CD4-positive, alpha-beta T cell treated with Interleukin-15 for 1 hour (primary cell): ENCODE measurements at places on chromosomes 7 and 10.

GRCh38 chr10:127417686-127418401 lies 131.3 kb upstream of the NPS start:
- no peak for DNase-seq

DNA sequence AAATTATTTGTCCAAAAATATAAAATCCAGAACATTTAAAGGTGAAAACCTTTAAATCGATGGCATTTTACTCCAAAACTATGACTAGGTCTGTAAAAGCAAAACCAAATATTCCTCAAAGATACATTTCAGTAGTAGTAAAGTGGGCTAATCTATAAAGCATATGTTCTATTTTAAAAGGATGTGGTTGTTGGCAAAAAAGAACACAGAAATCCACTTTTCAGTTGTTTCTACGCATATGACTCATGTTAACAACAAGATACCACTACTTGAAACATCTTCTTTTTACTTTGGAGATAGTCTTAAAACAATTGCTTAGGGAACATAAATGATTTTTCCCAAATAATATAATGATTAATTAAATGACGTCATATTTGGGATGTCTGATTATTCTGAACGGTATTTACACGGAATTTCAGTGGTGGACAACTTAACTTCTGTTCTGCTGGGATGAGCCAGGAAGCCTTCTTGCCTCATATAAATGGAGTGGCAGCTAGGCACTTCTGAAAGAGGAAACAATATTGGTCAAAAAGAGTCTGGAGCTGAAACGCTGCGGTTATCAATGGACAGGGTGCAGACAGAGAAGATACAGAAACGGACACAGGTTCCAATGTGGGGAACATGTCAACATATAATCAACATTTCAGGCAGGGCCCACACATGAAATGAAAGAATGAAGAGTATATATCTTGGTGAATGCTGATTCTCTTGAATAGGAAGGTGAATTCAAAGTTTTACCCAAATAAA lies 78.5 kb downstream of the ETV1 start:
- DNase-seq = no peak

- no peak for DNase-seq
Observed at GRCh38 chr10:75269605-75270004, 33.8 kb upstream of the COMTD1 start.

DNA sequence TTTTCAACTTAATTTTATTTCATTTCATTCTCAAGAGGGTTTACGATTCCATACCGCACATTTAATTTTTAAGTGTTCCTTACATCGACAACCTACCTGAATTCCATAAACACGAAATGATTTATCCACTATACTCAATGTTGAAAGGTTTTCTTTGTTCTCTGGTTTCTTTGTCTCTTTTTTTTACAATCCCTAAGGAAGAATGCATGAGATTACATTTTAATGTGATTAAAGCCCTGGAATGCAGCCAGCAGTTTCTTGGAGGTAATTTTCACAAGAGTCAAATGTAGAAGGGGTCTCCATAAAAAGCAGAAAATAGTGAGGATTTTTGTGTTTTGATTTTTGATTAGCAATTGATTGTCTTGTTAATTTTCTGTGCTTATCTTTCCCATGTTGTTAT lies 59.2 kb upstream of the ADCY1 start:
- no peak for DNase-seq

DNA sequence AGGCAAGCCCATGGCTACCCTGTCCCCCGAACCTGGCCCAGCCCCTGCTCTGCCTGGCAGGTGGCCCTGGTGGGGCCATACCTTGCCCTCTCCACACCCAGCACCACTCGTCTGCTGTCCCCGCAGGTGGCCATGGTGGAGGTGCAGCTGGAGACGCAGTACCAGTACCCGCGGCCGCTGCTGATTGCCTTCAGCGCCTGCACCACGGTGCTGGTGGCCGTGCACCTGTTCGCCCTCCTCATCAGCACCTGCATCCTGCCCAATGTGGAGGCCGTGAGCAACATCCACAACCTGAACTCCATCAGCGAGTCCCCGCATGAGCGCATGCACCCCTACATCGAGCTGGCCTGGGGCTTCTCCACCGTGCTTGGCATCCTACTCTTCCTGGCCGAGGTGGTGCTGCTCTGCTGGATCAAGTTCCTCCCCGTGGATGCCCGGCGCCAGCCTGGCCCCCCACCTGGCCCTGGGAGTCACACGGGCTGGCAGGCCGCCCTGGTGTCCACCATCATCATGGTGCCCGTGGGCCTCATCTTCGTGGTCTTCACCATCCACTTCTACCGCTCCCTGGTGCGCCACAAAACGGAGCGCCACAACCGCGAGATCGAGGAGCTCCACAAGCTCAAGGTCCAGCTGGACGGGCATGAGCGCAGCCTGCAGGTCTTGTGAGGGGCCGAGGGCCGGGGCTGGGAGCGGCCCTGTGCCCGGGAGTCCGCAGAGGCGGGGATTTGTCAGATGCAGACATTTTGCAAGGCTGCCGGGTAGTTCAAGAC lies 13.2 kb downstream of the ORAI2 start:
- DNase-seq = no peak

DNA sequence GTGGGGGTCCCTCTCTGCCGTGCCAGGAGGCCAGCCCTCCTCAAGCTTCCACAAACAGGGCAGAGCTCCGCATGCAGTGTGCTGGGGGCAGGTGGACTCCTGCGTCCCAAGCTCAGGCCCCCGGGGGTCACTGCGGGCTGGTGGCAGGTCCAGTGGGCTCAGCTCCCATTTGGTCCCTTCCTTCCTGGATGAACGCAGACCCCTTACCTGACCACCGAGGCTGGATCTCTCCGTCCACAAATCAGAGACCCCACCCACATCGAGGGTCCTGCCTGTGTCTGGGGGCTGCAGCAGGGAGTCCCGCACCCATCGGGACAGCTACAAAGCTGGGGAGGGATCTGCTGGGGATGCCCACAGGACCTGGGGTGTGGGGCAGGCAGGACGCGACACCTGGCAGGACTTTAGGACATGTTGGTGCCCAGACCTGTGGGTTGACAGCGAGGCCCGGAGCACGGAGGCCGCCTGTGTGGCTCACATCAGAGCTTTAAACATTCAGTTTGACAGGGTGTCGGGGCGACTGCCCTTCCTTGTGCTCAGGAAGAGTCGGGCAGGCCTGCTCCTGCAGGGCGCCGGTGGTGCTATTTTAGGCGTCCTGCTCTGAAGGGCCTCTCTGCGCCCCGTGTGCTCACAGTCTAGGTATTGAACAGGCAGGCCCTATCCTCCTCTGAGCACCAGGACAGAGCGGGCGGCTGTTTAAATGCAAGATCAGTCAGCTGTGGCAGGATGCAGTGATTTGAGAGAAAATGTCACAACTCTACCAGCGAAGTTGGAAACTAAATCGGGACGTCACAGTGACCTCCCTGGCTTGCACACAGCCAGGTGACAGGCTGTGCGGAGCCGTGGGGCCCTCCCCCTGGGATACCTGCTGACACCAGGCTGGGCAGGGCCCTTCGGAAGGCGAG lies 15.9 kb upstream of the CFAP46 start:
- no peak for DNase-seq

- DNase-seq = no peak
Observed at GRCh38 chr7:155785536-155785935, 26.7 kb downstream of the SHH start.

DNA sequence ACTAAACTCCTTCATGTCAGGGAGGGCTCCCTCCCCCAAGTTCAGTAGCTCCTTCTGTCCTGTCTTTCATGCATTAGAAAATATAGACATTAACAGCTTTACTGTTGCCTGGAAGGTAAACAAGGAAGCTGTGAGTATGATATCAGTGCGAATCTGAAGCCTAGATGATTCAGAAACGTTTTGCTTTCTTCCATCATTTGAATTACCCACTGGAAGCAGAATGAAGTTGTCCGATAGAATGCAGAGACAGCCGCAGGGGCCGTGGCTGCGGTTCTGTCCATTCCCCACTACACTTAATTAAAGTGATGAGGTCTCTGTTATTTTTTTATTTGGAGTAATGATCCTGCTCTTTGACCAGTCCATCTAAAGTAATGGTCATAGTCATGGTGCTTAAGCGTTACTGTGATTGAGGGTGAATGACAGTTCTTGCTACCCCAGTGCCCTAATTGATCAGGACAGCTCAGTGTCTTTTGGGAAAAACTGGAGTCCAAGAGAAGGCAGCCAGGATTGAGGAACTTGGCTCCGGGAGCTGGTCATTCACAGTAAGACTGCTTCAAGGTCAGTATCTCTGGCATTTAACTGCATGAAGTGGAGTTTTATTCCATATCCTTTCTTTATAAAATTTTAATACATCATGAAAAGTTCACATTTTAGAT lies 69.9 kb downstream of the PTPRE start:
- DNase-seq = no peak

DNA sequence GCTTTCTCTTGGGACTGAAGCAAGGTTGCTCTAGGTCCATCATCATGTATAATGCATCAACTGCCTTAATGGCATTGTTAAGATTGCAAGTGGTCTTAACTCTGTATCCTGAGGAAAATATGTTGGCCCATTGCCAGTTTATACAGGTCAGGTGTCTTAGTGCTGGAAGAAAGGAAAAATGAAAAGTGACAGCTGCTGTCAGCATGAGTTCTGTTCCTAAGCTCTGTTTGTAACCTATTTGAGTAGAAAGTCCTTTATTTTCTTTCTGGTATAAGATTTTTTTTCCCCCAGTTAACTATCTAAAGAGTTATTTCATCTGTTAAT lies 127.2 kb downstream of the SRI start:
- DNase-seq = no peak

DNA sequence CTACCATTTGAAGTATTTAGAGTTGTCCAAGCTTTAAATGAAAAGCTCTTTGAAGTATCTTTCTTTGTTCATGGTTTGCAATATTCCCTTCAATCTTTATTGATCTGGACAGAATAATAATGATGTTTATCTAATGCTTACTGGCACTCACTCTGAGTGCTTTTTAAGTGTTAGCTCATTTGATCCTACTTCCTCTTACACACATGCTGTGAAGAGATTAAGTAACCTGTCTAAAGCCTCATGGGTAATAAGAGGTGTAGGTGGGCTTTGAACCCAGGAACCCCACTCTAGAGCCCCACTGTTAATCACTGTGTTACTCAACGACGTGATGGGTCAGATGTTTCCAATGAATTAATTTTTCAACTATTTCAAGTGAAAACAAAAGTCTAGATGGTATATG lies 31.1 kb upstream of the ADD3 start:
- DNase-seq = no peak

DNA sequence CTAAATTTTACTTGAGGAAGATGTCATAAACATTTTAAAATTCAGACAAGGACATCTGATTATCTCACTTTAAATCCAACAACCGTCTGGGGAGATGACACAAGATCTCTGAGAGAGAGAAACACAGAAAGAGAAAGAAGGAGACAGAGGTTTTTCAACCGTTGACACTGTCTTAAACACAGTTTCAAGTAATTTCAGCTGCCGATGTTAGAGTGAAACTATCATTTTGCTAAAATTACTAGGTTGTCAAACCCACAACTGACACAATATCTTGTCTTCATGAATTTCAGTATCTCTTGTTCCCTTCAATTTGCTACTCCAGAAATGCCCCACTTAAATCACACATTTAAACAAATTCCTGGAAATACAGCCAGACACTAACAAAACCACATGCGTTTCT lies 174.8 kb downstream of the RAPGEF5 start:
- no peak for DNase-seq

- DNase-seq = no peak
Observed at GRCh38 chr10:11789306-11789705, 33.9 kb upstream of the PROSER2 start.

GRCh38 chr7:140322759-140323158 lies 75.6 kb downstream of the SLC37A3 start:
- no peak for DNase-seq

DNA sequence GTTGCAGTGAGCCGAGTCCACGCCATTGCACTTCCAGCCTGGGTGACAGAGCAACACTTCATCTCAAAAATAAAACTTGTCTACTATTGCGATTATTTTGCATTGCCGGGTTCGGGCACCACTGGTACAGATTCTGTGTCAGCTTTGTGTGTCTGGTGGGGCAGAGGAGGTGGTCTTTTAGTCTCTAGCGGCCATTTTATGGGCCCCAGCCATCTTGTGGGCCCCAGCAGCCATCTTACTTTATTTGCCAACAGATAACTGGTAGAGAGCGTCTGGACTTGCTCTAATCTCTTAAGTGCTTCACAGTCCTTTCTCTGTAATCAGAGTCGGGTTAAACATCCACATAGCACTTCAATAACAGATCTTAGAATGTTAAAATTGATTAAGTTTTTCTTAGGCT lies 4.9 kb downstream of the BUD23 start:
- DNase-seq = no peak

- DNase-seq = no peak
Observed at GRCh38 chr10:43383204-43383971, 12.0 kb downstream of the FXYD4 start.

DNA sequence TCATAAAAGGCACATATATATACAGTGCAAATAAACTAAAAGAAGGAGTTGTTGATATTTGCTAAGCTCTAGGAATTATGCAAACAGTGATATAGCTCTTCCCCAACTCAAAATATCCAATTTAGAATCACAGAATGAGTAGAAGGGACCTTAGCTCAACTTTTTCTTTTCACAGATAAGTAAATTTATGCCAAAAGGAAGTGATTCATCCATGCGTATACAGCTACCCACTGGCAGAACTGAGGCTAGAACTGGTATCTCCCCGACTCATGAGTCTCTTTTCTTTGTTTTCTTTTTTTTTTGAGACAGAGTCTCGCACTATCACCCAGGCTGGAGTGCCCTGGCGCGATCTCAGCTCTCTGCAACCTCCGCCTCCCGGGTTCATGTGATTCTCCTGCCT lies 54.2 kb upstream of the SVIL start:
- DNase-seq = no peak

DNA sequence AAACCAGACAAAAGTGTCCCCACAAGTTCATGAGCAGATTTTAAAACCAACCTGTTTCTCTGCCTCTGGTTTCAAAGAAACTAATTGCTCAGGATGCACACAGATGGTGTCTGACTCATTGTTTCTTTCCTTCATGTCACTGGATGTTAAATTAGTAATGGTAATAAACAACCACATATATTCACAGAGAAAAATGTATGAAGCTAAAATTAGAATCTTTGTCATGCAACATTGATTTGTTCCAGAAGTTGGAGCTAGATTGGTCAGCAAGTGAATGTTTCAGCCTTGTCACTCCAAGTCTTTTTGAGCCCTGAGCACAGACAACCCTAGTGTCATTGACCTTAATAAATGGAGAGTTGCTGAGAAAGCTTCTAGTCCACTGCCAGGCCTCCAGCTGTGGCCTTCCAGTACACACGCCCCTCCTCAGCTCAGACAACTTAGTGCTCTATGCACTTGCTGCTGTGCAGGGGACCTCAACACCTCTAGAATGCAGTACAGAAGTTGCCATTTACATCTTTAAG lies 175.9 kb downstream of the CCDC71L start:
- no peak for DNase-seq

GRCh38 chr10:73872190-73872710 lies 2.1 kb downstream of the CAMK2G start:
- DNase-seq = no peak
